NCI-H1048 (cell line): ENCODE measurements at places on chromosomes 5 and 9.

DNA sequence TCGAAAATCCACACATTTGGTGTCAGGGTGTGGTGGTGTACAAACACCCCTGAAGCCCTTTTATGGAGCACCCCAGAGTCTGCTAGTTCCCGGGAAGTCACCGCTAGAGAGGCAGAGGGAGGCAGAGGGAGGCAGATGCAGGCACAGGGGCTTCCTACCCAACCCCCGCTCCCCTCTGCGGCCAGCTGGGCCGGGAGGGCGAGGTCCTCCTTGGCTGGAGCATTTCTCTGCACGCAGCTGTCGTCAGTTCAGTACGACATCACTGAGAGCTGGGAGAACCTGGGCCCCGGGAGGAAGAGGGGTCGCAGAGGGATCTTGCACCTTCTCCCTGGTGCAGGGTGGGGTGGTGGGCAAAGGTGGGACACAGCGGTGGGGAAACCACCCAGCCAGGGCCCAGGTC is 15.8 kb upstream of the UBAC1 start:
- no peak for DNase-seq

DNA sequence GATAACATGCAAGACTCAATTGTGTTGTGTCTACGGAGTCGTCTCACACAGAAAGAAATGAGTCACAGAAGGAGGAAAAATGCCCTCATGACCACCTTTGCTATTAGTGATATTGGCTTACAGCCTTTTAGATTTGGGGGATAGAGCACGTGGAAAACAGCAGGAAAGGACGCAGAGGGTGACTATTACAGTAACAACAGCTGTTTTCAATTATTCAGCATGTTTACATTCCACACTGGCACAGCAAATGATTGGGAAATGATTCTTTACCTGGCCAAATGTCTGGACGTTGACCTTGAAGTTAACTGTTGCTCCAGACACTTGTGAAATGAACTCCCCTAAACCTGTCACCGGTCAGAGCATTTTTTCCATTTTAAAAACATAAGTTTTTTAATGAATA is 46.8 kb downstream of the APTX start:
- DNase-seq: no peak

GRCh38 chr5:174086751-174087150 is 41.2 kb downstream of the NSG2 start:
- DNase-seq: no peak

DNA sequence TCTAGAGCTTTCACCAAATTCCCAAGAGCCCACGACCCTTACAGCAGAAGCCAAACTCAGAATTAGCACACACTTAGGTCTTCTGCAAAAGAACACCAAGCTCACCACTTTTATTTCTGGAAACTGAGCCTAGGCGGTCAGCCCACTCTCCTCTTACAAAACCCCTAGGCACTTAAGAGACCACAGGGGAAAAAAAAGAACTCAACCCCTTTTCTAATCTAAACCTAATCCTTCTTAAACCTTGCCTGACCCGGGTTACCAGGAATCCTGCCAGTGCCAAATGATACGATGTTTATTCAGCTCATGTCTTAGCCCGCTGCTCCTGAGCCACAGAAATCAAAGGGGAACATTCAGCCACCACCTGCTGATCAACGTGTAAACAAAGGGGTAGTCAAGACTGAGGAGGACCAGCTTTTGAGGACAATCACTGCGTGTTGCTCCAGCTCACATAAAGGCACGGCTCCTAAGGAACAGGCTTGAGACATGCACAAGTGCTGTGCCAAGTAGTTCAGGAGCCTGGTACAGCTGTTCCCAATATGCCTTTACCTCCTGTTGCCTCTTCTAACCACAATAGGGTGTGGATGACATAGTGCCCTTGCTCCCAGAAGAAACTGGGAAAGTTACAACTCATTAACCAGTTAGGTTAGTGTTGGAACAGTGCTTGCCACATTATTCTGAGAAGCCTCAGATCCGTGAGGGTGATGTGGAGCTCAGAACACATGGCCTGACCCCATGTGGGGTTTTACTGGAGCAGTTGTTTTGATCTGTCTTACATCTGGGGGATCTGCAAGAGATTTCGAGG is 49.3 kb downstream of the ZFAND5 start:
- DNase-seq: no peak

GRCh38 chr5:52580921-52581320 is 206.8 kb upstream of the ITGA1 start:
- DNase-seq: no peak

GRCh38 chr9:84315278-84315877 is 25.2 kb downstream of the SLC28A3 start:
- DNase-seq: no peak

- DNase-seq: no peak
These were observed 259.1 kb downstream of the SYK start for GRCh38 chr9:91060520-91061343.

DNA sequence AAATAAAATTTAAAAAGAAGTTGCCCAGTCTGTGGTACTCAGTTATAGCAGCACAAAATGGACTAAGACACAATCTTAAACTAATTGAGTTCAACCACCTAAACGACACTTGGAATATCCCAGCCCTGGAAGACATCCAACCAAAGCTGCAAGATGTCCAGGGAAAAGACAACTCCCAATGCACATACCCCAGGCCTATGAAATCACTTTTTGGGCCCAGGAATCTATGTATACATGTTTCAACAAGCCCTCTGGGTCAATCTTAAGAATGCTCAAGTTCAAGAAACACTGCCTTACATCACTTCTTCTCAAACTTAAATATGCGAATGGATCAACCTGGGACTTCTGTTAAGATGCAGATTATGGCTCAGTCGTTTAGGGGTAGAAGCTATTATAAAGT is 148.6 kb downstream of the ELAVL2 start:
- no peak for DNase-seq

GRCh38 chr5:28691526-28691925 is 1653.1 kb upstream of the CDH9 start:
- DNase-seq: no peak

- DNase-seq: no peak
These were observed 7.2 kb downstream of the ZDHHC12 start for GRCh38 chr9:128716581-128717254.
